ENCODE measurements at places on chromosomes 2 and 18.

DNA sequence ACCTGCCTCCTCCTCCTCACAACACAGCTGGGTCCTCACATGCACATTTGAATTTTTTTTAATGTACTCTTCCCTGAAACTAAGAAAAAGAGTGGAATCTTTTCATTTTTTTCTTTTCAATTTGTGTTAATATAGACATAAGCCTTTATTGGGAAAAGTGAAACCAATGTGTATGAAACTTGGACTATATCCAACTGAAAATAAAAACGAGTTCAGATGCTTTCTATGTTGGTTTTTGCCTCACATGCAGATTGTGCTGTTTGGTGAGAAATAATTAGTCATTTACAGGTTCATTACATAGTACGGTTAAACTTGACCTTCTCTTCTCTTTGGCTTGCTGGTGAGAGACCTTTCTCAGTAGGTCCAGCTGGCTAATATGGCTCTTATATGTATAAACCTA is 515.2 kb upstream of the FANCL start:
- DNase-seq, result no peak

GRCh38 chr2:104656571-104657163 is 197.2 kb upstream of the POU3F3 start:
- DNase-seq, result no peak

GRCh38 chr18:77059294-77059916 is 73.2 kb downstream of the MBP start:
- peak; percentile 21 for DNase-seq

DNA sequence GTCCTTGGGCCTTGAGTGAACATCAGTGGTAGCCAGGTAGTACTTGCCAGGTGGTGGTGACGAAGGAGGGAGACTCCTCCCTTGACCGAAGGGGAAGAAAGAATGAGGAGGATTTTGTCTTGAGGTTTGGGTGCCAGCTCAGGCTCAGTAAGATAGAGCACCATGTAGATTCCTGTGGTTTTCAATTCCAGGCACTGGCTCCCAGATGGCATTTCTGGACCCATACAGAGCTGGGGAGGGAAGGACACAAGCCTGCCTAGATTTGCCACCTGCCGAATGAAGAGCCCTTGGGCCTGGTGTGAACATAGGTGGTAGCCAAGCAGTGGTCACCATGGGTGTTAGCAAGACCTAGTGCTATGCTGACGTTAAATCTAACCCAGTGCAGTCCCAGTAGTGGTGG is 108.8 kb upstream of the UBE2E3 start:
- no peak for DNase-seq

DNA sequence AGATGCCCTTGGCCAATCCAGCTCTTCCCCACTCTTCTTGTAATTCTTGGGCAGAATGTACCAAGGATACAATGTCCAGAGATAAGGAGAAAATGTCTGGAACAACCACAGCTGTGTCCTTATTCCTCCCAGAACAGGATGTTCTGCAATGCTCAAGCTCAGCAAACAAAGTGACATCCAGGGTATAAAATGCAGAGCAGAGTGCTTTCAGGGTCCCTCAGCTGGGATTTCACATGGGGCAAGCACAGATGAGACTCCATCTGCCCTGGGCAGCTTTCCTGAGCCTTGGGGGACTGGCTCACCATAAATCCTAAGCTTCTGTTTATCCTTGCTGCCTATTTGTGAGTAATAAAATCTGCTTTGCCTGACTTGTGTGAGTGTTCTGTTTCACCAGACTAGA is 127.4 kb downstream of the VAPA start:
- DNase-seq, result no peak

DNA sequence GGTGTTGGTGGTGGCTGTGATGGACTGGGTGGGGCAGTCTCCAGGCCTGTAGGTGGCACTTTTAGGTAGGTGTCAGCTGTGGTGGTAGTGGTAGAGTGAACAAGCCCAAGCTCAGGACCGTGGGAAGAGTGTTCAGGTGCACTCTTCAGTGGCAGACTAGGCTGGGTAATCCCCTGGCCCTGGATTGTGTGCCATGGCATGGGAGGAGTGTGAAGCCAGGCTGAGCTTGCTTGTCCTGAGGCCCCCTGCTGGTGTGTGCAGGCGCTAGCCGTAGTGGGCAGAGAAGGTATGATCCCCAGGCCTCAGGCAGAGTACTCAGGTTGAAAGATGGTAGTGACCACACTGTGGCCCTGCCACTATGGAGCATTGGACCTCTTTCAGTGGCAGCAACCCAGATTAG is 850.3 kb downstream of the DSC3 start:
- DNase-seq, result no peak

DNA sequence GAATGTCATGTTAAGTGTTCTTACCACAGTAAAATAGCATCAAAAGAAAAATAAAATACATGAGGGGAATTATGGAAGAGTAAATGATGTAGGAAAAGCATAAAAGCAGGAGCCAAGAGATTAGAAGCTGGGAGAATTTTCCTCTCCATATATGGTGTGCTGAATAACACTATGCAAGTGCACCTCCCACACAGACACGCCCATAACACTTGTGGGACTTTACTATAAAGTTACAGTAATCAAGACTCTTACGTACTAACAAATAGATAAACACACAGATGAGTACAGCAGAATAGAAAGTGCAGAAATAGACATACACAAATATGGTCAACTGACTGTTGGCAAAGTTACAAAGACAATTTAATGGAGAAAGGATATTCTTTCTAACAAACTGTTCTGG is 16.0 kb upstream of the SPHKAP start:
- DNase-seq, result no peak

GRCh38 chr2:181725476-181725875 is 45.2 kb upstream of the NEUROD1 start:
- DNase-seq, result no peak

- DNase-seq, result no peak
These were observed 36.6 kb upstream of the SKOR2 start for GRCh38 chr18:47287911-47288585.

DNA sequence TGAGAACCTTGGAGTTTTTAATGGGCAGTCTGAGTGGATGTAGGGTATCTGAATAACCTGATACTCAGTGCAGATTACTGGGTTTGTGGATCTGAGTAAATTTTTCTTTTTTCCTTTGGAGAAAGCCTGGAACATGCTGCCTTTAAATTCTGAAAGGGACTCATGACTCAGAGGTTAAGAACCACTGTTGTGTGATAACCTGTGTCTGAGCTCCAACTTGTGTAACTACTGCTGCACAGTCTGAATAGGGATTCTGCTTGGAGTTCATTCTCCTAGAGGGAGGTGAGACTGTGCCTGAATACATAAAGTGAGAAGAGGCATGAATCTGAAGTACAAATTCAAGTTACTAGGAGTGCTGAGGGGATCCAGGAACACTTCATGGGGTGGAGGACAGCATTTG is 36.2 kb downstream of the KDM3A start:
- no peak for DNase-seq

GRCh38 chr2:237833546-237833945 is 25.9 kb upstream of the RAMP1 start:
- DNase-seq, result no peak

- DNase-seq, result no peak
These were observed 1.1 kb upstream of the MBOAT2 start for GRCh38 chr2:9004338-9005204.

GRCh38 chr2:219857751-219858150 is 230.3 kb downstream of the SLC4A3 start:
- DNase-seq, result no peak
